NCI-H1436 treated with DMSO at 0.1 percent for 48 hours (cell line): ENCODE measurements at places on chromosomes 7 and 10.

- DNase-seq, result no peak
Measured at GRCh38 chr10:114576716-114577115, 81.4 kb downstream of the ABLIM1 start.

DNA sequence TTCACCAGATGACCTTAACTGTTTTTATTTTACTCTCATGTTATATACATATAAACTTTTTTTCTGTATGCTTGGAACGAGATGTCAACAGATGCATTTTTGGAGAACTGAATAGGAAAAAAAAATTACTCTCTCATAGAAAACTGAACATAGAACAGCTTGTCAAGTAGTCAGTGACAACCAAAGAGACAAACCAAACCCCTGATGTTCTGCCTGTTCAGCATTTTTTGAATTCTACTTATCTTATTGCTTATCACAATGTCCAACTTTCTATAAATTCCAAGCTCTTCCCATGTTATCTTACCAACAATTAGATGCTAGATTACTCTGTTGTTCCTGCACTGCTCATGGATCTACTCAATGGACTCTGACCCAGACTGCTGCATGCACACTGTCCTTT, 95.2 kb downstream of the VPS41 start:
- DNase-seq, result no peak

- DNase-seq, result no peak
Measured at GRCh38 chr7:48337012-48337621, 165.9 kb downstream of the ABCA13 start.

- DNase-seq, result no peak
Measured at GRCh38 chr10:109920016-109920415, 3.3 kb downstream of the XPNPEP1 start.

- no peak for DNase-seq
Measured at GRCh38 chr10:24701447-24701846, 22.2 kb downstream of the ARHGAP21 start.
